ENCODE measurements at places on chromosomes 3 and 15.

GRCh38 chr3:179113903-179114302 is 34.3 kb upstream of the PIK3CA start:
- DNase-seq: no peak

DNA sequence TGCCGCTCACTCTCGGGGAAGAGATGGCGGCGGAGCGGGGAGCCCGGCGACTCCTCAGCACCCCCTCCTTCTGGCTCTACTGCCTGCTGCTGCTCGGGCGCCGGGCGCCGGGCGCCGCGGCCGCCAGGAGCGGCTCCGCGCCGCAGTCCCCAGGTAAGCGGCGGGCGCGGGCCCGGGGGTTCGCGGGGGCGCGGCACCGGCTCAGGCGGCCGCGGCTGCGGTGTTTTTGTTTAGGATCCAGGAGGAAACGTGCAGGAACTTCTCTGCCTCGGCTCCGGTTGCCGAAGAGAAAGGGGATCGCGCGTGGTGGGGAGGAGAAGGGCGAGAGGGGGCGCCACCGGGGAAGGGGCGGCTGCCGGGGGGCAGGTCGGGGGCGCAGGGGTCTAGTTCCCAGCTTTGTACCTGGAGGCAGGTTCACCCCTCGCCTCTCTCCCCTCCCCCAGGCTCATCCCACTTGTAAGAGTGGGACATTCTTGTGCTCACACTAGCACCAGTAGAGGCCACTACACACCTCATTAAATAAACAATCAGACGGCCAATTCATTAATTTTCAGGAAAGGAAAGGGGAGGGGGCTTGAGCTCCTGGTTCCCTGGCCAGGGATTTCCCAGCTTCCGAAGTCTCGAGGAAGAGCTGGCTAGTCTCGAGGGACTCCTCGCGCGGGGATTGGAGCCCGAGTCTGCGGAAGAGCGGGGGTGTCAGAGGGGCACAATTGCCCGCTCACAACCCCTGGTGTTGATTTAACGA is 562 bp downstream of the NEO1 start:
- DNase-seq: no peak

DNA sequence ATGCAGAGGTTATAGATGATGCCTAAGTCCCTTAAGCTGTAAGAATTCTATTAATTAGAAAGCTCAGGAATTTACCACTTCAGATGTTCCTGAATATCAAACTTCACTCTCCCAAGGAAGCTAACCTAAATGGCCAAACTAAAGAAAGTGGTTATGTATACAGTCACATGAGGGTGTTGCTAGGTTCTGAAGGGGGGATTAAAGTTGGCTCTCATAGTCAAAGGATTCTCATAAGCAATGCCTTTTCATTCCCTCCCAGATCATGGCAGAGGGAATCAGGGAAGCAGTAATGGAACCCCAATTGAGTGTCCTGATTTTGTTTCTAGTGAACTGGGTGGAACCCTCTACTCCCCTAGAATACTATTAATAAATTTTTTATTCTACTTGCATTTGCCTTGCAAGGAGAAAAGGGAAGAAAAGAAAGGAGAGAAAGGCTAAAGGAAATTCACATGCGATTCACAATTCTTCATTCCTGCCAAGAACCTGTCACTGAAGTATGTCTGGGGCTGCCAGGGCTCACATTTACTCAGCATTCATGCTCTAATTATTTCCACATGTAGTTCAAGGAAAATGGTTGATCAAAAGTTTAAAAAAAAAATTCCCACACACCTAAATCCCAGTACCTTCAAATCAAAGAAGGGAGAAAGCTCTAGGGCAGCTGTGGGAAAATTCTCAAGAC is 25.1 kb downstream of the FSTL1 start:
- DNase-seq: no peak

DNA sequence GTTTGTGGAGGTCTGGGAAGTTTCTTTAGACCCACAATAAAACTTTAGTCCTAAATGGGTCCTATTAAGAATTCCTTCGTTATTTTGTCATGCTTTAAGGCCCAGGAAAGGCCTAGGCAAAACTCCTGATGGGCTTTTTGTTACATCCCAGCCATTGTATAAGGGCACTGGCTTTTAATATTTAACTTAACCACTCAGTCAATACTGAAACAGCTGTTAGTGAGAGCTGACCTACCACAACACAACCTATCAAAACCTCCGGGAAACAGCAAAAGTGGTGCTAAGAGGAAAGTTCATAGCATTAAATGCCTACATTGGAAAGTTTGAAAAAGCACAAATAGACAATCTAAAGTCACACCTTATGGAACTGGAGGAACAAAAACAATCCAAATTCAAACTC is 39.6 kb downstream of the ALCAM start:
- no peak for DNase-seq

DNA sequence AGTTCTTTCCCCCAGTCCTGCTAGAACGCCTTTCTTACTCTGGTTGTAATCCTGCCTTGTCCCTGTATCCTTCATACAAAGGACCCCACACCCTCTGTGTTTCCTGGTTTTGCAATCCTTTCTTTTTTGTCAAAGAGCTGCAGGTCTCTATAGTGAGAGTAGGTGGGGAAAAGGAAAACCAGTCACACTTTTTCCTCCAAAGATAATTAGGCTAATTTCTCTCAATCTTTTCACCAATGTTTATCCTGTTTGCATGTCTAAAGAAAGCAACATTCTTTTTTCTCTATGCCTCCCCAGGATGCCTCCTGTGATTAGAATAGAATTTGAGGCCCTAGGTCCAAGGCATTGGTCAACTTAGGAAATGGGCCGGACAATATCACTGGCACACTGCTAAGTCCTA is 25.4 kb downstream of the SEMA6D start:
- no peak for DNase-seq

- no peak for DNase-seq
These were observed 149.4 kb upstream of the SLC6A11 start for GRCh38 chr3:10666621-10667020.

DNA sequence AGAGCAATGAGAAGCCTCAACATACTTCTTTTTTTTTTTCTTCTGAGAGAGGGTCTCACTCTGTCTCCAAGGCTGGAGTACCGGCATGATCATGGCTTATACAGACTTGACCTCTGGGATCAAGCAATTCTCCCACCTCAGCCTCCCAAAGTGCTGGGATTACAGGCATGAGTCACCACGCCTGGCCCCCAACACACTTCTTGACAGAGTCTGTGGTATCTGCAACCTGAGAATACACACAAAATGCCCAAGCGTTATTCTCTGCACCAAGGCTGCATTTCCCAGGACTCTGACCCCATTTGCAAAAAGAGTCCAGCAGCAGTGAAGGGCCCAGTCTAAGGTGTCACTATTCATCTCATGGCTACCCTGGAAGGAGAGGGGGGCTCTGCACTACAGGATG is 42.7 kb upstream of the BLM start:
- DNase-seq: no peak

- no peak for DNase-seq
These were observed 18.6 kb upstream of the SLC2A2 start for GRCh38 chr3:171044835-171045793.

DNA sequence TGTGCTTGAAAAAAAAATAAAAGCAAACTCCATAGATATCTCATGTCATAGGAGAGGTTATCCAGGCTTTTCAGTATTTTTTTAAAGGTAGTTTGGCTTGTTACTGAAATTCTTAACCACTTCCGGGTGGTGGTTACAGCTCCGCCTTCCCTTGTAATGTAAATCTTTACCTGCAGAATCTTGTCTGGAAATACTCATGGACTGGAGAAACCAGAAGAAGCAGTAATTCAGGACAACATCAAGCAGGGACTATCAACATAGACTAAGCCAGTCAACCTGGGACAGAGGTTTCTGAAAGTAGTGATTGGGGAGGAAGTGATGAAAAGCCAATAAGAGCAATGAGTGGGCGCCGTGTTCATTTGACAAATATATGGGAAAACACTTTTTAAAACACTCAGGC is 78.9 kb upstream of the SKOR1 start:
- DNase-seq: no peak

GRCh38 chr3:56955492-56956111 is 104.9 kb upstream of the SPATA12 start:
- no peak for DNase-seq

All from esophagus muscularis mucosa (tissue), 4 donors.